Activated naive CD8-positive, alpha-beta T cell treated with anti-CD3 and anti-CD28 coated beads, Interleukin-2, amount 10 ng/mL, durations not matched to agents 7 days and 5 days (primary cell): ENCODE measurements at places on chromosomes 3 and 15. TPM values are rescaled to one million over a fixed set of nuclear protein-coding genes. Genes with fewer than 3 reads are reported as not detected.

The SLC12A8 gene
- 0.79 TPM for total RNA-seq

The SERPINI2 gene
- total RNA-seq = not detected

The GOLGA6L10 gene
- 4.2 TPM for total RNA-seq

The NPAP1 gene
- total RNA-seq = not detected

The ZNF620 gene
- total RNA-seq = 7.2 TPM

The GABRR3 gene
- total RNA-seq = not detected

The TIMP4 gene
- not detected for total RNA-seq

The ALPK3 gene
- 0.17 TPM for total RNA-seq

The SATB1 gene
- total RNA-seq = 281 TPM

The IL17RD gene
- not detected for total RNA-seq

The NOX5 gene
- total RNA-seq = 0.06 TPM

The LRRN1 gene
- 1.2 TPM for total RNA-seq

The HDAC11 gene
- total RNA-seq = 4.9 TPM

The PRSS50 gene
- total RNA-seq = not detected

The HTR3E gene
- not detected for total RNA-seq

The IL20RB gene
- 1.3 TPM for total RNA-seq

The KBTBD13 gene
- total RNA-seq = not detected

The CLSTN2 gene
- total RNA-seq = not detected

The GMNC gene
- not detected for total RNA-seq

The THUMPD3 gene
- total RNA-seq = 46.6 TPM

The ERC2 gene
- total RNA-seq = not detected

The CNTN3 gene
- total RNA-seq = not detected

The SENP8 gene
- total RNA-seq = 1.3 TPM

The GP5 gene
- total RNA-seq = 2.3 TPM

The SEMA3F gene
- total RNA-seq = not detected

The SAMD7 gene
- not detected for total RNA-seq

The CCR8 gene
- 1.2 TPM for total RNA-seq

The DZIP1L gene
- total RNA-seq = not detected

The ENTPD3 gene
- total RNA-seq = not detected

The KCNAB1 gene
- not detected for total RNA-seq

The PTPRG gene
- total RNA-seq = not detected

The TGFBR2 gene
- 86.9 TPM for total RNA-seq

The AGBL1 gene
- not detected for total RNA-seq

The ANKRD34C gene
- not detected for total RNA-seq

The SCN5A gene
- 0.53 TPM for total RNA-seq

The PRKAR2A gene
- 37.6 TPM for total RNA-seq

The TMEM207 gene
- not detected for total RNA-seq

The SERP1 gene
- total RNA-seq = 89.8 TPM

The HSPBAP1 gene
- 11.4 TPM for total RNA-seq

The CCDC39 gene
- total RNA-seq = not detected

The PPM1L gene
- total RNA-seq = 3.8 TPM

The SPATA12 gene
- total RNA-seq = not detected

The ELL3 gene
- total RNA-seq = 4.9 TPM

The CLDN18 gene
- not detected for total RNA-seq

The PRRT3 gene
- total RNA-seq = 5.3 TPM

The LRRC2 gene
- 0.75 TPM for total RNA-seq

The SPINK8 gene
- total RNA-seq = not detected
